ENCODE measurements at places on chromosomes 4 and X. TPM values are rescaled to one million over a fixed set of nuclear protein-coding genes. Genes with fewer than 3 reads are reported as not detected.

The CT55 gene
- not detected for total RNA-seq

The CXXC4 gene
- total RNA-seq: not detected

The CTAG1A gene
- not detected for total RNA-seq

The DUSP21 gene
- total RNA-seq: not detected

The SSX4B gene
- total RNA-seq: not detected

The CTAG1B gene
- not detected for total RNA-seq

The SLC4A4 gene
- 1.8 TPM for total RNA-seq

The SLC38A5 gene
- 0.42 TPM for total RNA-seq

The MAGEC3 gene
- total RNA-seq: not detected

The NUDT9 gene
- total RNA-seq: 21.8 TPM

The MAOB gene
- total RNA-seq: 0.19 TPM

The DOCK11 gene
- 7.9 TPM for total RNA-seq

The CSAG1 gene
- not detected for total RNA-seq

The H2BW2 gene
- total RNA-seq: not detected

The ZNF81 gene
- 7.5 TPM for total RNA-seq

The SLC9B2 gene
- total RNA-seq: 7.1 TPM

The MAOA gene
- total RNA-seq: 1.3 TPM

The MAPK10 gene
- total RNA-seq: 0.43 TPM

The SUPT20HL2 gene
- not detected for total RNA-seq

The TEX11 gene
- not detected for total RNA-seq

The PPP1R2C gene
- not detected for total RNA-seq

The TCEANC gene
- 0.86 TPM for total RNA-seq

The DAPP1 gene
- total RNA-seq: not detected

The RNF212 gene
- total RNA-seq: 2.3 TPM

The KLHL15 gene
- 3.4 TPM for total RNA-seq

The YIPF7 gene
- total RNA-seq: not detected

The N4BP2 gene
- total RNA-seq: 2.5 TPM

The ANKRD50 gene
- 4.9 TPM for total RNA-seq

The CSN1S1 gene
- total RNA-seq: not detected

The MAGEA12 gene
- 0.15 TPM for total RNA-seq

The TMPRSS11B gene
- not detected for total RNA-seq

The S100P gene
- 54.2 TPM for total RNA-seq

The UGT2B17 gene
- not detected for total RNA-seq

The PABPC1L2A gene
- not detected for total RNA-seq

The GASK1B gene
- 0.21 TPM for total RNA-seq

The NDNF gene
- not detected for total RNA-seq

The EVC2 gene
- 1.8 TPM for total RNA-seq

The LRPAP1 gene
- total RNA-seq: 128 TPM

The GRIA3 gene
- total RNA-seq: not detected

The ESX1 gene
- total RNA-seq: 0.10 TPM

The IRS4 gene
- total RNA-seq: not detected

The PNMA6A gene
- 3.7 TPM for total RNA-seq

The PCDH7 gene
- 0.08 TPM for total RNA-seq

The USP11 gene
- 53.2 TPM for total RNA-seq

The TRIM61 gene
- total RNA-seq: not detected

The CD38 gene
- 12.5 TPM for total RNA-seq

The TLR10 gene
- not detected for total RNA-seq

The IGSF1 gene
- total RNA-seq: 0.27 TPM

The NAP1L5 gene
- total RNA-seq: 1.8 TPM

All from A549 treated with Mapracorat at 1 μM for 4 hours (cell line).